CD4-positive, alpha-beta T cell treated with Interleukin-15 for 4 hours (primary cell): ENCODE measurements at places on chromosomes 12 and 14.

DNA sequence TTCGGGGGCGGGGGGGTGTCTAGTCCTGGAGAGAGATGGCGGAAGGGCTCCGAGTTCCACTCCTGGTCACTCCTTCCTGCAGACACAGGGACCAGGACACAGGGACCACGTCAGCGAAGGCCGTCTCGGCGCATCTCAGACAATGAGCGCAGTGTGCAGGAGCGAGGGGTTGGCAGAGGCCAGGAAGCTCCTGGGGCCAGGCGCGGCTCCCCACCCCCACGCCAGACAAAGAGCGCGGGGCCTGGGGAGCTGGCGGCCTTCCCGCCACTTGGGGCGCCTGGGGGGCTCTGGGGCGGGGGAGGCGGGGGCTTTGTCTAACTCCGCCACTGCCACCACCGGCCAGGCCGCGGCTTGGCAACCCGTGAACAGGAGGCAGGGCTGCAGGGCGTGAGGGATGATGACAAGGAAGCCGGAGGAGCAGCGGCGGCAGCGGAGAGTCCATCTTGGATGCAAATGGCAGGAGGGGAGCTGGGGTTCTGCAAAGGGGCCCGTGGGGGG is 2.2 kb downstream of the CDK2AP1 start:
- no peak for DNase-seq

DNA sequence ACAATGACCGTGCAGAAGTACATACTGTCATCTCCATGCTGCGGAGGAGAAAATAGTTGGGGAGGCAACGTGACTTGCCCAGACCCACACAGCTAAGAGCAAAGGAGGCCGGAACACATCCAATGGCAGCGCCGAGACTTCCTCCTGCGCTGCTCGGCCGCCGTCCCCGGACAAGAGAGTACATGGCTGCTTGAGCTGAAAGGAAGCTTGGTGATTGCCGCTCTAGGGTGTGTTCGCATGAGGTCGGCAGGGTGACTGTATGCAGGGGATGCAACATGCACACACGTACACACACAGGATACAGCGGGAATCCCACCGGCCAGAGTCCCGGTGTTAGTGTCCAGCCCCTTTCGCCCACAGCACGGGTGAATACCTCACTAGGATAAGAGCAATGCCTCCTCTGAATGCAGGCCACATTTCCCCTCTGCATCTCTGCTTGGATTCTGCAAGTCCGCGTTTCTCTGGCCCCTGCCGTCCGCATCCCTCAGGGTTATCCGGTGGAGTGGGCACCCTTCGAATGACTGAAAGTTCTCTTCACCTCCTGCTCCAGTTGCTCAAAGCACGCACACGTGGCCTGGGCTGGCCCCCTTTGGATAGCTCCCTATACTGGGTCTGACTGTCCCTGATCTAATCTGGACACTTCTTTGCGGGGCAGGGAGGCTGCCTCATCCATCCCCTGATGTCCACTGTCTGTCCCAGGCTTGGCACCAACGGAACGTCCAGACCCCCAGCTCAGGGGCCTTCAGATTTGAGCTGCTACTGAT is 78.8 kb downstream of the GSC start:
- DNase-seq, result no peak

DNA sequence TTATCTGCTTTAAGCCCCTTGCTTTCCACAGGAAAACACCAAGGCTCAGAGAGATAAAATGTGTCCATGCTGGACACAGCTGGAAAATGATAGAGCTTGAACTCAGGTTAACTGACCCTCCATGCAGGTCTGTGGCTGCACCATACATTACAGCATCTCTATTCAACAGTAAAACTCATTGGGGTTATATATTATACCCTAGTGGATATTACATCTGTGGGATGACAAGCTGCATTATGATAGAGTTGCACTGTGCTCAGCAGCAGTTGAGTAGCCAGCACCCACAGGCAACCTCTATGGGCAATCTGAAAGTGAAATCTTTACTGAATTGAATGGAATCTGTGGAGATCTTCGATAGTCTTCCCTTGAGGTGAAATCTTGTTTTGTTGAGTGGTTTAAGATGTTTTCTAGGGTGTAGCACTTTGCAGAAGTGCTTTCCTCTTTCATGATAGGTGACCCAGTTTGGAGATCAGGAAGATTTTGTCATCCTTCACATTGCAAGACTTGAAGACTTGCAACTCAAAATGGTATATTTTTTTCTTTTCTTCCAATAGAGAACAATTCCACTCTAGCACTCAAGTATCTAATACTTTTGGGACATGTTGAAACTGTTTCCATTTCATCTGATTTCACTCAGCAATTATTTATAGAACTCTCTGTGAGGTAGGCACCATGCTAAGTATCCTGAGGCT is 389.2 kb downstream of the RAD51B start:
- peak; percentile 5 for DNase-seq

DNA sequence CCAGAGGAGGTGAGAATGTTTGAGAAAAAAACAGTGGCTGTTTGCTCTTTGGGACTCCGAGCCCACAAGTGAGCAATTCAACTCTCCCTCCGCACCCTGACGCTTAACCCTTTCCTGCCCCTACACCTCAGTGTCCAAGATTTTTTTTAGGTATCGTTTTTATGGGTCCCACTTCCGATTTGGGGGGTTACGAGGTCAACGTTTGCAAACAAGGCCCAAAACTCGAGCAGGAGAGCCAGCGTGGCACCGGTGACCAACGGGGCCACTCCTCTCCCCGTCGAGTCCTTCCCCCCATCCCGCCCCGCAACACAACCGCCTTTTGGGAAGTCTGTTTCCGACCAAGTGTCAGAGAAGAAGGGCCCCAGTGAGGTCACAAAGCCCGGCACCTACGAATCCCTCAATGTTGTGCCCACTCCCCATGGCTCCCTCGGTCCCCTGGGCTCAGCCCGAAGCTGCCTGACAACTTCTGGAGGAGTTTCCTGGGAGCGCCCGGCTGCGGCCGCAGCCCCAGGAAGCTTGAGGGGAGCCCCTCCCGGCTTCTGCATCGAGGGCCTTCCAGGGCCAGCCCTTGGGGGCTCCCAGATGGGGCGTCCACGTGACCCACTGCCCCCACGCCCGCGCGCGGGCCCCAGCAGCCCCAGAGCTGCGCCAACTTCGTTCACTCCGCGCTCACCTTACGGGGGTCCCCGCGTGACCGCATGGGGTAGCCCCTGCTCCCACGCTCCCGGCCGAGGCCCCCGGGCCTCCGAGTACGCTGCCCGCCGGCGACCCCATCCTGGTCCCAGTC is 1.2 kb downstream of the CDK2AP1 start:
- DNase-seq, result no peak

- DNase-seq, result no peak
These were observed 91.1 kb upstream of the FUT8 start for GRCh38 chr14:65321370-65321875.

DNA sequence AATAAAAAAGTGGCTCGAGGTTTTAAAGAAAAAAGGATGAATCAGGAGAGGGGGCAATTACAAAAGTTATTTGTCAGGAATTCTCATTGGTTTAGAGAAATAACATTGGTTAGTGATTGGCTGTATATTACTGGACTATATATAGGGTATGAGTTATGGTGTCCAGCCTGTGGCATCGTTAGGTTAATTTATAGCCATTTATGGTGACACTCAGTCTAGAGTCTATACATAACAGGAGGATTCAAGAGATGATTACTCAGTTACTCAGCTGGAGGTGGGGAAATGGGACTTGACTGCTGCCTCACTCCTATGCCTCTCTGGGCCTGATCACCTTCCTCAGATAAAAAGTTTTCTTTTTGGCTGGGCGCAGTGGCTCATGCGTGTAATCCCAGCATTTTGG is 25.6 kb upstream of the NFYB start:
- no peak for DNase-seq

- no peak for DNase-seq
These were observed 34.6 kb downstream of the PTPRO start for GRCh38 chr12:15356951-15357364.

DNA sequence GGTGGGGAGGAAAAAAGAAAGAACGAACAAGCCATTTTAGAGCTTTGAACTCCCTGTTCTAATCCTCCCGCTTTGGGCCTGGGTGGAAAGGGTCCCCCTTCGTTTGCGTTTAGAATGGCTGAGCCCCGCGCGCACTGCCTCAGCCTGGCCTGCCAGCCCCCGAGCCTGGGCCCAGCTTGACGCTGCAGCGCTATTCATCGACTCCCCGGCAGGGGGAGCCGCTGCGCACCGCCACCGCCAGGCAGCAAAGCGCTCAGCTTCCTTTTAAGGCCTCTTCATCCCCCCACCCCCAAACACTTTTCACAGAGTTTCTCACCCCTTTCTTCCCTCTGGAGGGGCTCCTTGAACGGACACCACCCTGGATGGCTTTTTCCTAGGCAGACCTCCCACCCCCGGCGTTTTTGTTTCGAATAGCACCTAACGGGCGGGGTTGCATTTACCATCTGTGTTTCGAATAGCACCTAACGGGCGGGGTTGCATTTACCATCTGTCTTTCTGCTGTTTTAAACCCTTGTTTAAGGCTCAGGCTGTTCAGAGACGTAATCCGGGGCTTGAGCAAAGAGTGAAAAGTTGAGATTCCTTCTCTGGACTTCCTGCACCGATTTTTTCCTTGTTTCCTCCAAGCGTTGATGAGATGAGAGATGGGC is 56.4 kb upstream of the PIWIL1 start:
- no peak for DNase-seq

DNA sequence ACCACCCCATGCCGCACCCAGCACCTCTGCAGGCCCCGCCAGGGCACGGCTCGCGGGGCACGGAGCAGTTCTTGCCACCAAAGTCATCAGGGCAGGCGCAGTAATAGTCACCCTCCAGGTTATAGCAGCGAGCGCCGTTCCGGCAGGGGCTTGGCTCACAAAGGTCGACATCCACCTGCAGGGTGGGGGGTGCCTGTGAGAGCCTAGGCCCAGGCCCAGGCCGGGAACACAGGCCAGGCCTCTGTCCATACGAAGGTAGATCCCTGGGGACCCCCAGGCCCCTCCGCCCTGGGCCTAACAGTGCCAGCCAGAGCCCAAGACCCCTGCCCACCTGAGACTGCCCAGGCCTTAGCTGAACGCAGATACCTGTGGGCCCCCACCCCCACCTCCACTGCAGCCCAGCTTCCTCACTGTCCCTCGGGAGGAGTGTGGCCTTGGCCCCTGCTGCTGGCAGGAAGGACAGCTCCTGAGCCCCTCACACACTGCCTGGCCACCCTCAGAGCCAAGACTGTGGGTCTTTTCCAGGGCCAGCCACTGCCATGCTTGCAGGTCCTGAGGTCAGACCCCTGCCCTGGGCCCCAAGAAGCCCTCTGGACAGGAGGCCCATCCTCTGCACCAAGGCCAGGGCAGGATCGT is 19.3 kb downstream of the JAG2 start:
- DNase-seq, result no peak

- no peak for DNase-seq
These were observed 158.0 kb upstream of the CCND2 start for GRCh38 chr12:4115570-4115969.

DNA sequence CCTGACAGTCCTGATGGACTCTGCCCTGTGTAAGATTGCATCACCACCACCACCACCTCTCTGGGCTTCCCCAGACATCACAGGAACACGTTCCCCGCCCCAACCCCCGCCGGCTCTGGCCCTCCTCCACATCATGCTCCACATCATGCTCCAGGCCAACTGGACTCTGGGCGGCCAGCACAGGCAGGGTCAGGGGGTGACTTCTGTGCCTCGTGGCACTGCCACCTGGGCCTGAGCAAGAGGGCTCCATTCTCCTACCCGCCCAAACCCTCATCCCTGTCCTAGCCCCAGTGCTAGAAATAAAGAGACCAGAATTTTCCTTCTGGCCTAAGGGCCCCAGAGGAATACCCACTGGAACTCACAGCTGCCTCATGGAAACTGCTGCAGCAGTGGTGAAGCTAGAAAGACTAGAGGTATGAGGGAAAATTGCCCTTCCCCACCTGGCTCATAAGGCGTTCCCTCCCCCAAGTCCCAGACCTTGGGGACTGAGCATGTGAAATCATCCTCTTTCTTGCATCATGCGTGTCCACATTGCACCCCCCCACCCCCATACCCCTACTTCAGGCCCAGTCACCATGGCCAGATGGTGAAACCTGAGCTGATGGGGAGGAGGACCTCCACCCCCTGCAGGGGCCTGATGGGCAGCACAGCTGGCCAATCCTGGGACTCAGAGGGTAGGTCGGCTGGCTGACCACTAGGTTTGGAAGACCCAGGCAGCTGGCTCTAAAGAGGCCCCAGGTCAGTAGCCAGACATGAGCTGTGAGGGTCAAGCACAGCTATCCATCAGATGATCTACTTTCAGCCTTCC is at the start of gene INHBE:
Gene INHBE, plus strand, starts transcription at position 742 of the 808 bp plus-strand sequence. CDS start 230 bp downstream, outside the sequence.
- no peak for DNase-seq

- no peak for DNase-seq
These were observed 28.2 kb downstream of the RAP1B start for GRCh38 chr12:68638721-68639395.

DNA sequence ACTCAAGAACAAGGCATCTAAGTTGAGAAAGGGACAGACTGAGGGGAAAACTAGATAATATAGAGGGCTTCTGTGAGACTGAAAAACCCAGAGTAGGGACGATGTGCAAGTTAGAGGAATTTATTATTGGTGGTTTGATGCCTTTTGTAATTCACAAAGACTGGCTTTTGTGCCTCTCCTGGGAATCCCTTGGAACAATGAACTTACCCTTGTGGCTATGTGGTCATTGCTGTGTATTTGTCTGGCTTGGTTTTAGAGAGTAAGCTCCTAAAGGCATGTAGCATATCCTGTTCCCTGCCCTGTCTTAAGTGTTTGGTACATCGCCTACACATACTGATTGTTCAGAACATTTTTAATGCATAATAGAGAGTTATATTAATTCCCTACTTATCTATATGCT is 26.6 kb downstream of the DCN start:
- DNase-seq, result no peak

DNA sequence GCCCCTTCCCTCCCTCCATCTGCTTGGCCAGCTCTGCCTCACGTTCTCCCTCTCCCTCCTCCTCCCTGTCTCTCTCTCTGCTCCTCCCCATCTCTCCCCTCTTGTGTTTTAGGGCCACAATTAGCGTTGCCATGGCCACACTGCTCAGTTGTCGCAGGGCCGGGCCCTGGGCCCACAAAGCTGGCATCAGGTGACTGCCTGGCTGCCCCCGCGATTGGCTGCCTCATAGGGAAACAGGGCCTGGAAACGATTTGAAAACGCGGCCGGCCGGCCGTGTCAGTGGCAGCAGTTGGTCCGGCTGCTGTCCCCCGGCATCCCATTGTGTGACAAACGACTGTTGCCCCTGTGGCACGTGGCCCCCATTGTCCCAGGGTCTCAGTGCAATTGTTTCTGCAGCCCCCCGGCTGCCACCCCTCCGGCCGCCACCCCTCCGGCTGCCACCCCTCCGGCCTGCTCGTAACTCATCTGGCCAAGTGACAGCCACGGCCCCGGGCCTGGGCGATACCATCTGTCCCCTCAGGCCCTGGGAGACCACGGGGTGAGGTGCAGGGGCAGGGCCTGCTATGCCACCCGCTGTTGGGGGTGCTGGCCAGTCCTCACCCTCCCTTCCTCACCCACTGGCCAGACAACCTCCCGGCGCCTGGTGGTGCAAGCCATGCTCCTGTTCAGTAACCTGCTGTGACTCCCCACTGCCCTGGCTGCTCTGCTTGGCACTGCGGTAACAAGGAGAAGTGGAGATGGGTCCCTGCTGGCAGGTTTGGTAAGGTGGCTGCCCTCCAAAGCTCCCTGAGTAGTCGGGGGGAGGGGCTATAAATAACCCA is 17.4 kb downstream of the FOXN4 start:
- DNase-seq, result no peak
